ENCODE measurements at places on chromosomes 3 and 15.

DNA sequence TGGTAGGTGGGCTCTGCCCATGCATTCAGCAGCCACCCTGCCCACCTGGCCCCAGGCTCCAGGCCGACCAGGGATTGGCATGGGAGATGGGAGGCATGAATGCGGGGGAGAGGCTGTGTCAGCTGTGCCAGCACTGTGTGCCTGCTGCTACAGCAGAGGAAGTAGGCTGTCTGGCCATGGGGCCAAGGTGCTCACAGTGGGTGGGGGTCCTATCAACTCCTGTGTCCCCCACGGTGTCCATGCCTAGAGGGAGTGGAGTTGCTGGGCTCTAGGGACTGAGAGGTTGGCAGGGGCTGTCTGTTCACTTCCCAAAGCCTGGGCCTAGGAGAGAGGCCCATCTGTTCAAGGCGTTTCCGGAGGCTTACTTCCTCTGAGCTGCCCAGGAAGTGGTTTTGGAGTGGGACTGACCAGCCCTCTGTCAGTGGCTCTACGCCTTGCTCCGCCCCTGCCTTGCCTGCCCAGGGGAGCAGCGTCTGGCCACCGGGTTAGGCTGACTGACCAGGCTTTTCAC, 5.8 kb downstream of the PRKCD start:
- DNase-seq, result no peak

- DNase-seq, result no peak
Measured at GRCh38 chr15:56939257-56939656, 20.8 kb downstream of the TCF12 start.

- no peak for DNase-seq
Measured at GRCh38 chr15:80456517-80457492, 52.6 kb downstream of the ARNT2 start.

GRCh38 chr15:51861557-51862359, 32.3 kb downstream of the TMOD3 start:
- peak; percentile 63 for DNase-seq

DNA sequence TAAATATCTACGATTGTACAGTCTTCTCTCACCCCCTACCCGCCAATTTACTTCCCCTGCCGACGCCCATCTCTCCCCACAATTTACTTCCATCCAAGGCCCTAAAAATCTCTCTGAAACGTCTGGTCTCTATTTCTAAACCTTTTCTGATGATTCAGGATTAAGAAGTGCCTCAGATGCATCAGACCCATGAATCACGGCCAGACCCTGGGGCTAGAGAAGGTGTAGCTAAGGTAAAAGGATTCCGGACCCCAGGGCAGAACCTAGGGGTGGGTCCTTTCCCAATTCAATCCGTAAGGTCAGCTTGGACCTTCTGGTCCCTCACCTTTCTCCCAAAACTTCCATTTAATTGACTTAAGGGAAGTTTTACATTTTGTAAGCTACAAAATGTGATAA, 46.4 kb downstream of the LRIG1 start:
- DNase-seq, result no peak

DNA sequence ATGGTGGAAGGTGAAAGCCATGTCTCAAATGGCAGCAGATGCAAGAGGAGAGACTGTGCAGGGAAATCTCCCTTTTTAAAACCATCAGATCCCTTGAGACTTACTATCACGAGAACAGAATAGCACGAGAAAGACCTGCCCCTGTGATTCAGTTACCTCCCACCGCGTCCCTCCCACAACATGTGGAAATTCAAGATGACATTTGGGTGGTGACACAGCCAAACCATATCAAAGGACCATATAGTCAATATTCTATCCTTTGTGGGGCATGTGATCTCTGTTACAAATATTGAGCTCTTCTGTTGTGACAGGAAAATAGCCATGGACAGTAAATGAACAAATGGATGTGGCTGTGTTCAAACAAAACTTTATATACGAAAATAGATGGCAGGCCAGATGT, 77.2 kb upstream of the ACKR4 start:
- DNase-seq, result no peak

DNA sequence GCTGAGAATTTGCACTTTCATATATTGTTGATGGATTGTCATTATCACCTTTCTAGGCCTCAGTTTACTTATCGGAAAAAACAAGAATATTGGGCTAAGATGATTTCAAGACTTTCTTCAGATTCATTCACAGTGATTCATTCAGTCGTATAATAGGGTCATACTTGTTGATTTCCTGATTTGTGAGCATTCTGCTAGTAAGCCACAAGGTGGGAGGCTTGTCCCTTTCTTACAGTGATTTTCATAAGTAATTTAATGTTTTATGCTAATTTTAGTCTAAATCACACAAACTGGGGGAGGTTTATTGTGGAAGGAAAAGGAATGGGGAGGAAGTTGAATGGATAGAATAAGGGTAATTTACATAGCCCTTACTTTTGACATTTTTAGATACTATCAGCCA, 126.8 kb upstream of the GOLGA6L4 start:
- DNase-seq, result no peak

GRCh38 chr3:16362770-16363169, 97.8 kb downstream of the OXNAD1 start:
- DNase-seq, result no peak

GRCh38 chr15:51234176-51234927, 104.0 kb downstream of the CYP19A1 start:
- no peak for DNase-seq

DNA sequence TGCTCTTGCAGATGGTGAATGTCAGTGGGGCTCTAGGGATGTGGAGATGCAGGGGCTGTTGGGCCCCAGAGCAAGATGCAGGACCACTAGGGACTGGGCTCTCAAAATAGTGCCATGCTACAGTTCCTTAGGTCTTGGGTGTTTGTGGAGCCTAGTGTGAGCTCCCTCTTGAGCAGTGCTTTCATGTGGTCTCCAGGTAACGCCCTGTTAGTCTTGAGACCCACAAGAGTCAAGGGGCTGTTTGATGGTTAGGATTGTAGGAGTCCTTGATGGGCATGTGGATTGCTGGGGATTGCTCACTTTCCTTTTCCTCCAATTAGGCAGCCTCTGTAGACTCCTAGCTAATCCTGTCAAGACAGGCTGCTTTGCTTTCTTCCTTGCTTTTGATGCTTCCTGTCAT, 56.0 kb downstream of the CCDC66 start:
- DNase-seq, result no peak

DNA sequence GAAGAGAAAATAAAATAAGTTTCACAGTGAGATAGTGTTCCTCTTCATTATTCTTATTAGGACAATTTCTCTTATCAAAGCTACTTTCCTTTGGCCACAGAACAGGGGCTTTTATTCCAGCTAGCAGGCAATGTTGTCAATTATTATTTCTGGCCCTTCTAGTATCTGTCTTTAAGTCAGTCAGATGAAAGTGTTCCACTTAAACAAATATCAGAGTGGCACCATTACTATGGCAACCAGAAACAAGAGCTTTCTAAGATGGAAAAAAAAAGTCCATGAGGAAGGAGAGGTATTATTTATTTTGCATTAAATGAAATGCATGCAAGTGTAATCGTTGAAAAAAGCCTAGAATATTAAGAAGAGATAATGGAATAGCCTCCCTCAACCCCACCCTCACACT, 426.4 kb downstream of the TUSC7 start:
- DNase-seq, result no peak

GRCh38 chr3:193842832-193843473, 249.9 kb downstream of the OPA1 start:
- DNase-seq, result no peak

GRCh38 chr3:10437272-10437994, 68.0 kb downstream of the ATP2B2 start:
- DNase-seq, result peak; percentile 23

DNA sequence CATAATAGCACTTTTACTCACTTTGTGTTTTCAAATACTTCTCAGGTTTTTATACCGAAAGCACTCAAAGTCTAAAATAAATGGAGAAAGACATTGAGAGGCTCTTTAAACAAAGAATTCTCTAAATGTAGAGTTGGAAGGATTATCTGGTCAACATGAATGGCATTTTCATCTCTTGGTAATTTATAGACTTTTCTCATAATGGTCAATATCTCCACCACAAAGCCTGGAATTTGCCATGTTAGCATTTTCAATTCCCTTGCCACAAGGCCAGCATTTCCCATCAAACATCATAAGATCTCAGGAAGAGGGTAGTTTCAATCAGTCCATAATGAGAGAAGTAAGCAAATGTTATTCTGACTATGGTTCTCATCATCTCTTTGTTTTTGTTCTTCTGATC, 293.0 kb downstream of the CADM2 start:
- no peak for DNase-seq

- DNase-seq, result no peak
Measured at GRCh38 chr15:84880007-84880406, 4.5 kb upstream of the SLC28A1 start.

- peak; percentile 61 for DNase-seq
Measured at GRCh38 chr3:51024765-51025632, 350.3 kb downstream of the DOCK3 start.

DNA sequence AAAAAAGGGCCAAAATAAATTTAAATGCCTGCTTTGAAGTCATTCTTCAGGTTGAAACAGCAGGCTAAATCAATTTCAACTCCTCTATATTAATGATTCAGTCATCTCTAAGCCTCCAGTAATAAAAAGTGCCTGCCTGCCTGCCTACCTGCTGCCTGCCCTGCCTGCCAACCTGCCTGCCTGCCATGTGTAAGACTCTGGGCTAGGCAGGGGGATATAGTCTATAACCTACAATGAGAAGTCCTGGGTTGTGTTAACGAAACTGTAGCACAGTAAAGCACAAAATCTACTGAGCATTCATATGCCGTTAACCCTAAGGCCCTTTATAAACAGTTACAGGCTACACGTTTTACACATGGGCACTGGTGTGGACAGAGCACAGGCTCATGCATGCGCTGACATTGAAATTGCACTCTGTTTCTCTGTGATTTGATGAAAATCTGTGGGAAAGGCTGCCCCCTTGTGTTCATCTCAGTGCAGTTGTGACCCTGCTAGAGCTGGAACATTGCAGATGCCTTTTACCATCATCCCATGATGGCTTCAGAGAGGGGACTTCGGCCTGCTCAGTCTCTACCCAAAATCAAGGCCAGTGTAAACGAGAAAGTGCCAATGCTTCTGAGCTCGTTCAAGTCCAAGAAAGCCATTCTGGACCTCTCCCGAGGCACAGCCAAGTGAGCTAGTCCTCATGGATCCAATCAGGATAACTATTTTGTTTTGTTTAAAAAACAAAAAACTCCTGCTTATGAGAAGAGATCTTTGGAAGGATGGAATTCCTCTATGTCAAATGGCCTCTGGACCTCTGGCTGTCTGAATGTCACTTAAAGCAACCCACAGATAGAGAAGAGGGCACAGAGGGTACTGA, 64.6 kb downstream of the EFL1 start:
- peak; percentile 34 for DNase-seq

DNA sequence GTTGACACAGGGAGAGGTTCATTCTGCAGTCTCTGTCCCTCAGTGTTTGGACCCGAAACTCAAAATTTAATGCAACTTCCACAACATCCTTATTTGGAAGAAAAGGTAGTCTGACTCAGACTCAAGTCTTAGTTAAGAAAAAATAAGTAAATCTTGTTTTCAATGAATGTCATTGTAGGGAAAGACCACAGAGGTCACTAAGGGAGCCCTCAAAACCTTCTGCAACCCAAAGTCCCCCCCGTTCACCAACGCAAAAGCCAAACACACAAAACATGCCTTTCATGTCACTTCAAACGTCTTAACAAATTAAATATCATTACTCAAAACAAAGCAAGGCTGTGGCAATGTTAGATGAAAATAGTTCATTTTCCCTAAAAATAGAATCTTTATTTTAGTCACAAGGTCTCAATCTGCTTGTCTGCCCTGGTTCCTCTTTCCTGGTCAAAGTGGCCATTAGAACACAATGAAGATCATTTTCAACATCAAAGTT, 20.9 kb upstream of the SSUH2 start:
- DNase-seq, result no peak

GRCh38 chr3:64079369-64080150, 56.3 kb upstream of the PSMD6 start:
- DNase-seq, result no peak

GRCh38 chr15:59501597-59501996, 63.6 kb downstream of the FAM81A start:
- no peak for DNase-seq
